ENCODE measurements at places on chromosomes 11 and 22.

- peak; percentile 2 for DNase-seq
Measured at GRCh38 chr11:34916843-34917770, 689 bp downstream of the PDHX start.

DNA sequence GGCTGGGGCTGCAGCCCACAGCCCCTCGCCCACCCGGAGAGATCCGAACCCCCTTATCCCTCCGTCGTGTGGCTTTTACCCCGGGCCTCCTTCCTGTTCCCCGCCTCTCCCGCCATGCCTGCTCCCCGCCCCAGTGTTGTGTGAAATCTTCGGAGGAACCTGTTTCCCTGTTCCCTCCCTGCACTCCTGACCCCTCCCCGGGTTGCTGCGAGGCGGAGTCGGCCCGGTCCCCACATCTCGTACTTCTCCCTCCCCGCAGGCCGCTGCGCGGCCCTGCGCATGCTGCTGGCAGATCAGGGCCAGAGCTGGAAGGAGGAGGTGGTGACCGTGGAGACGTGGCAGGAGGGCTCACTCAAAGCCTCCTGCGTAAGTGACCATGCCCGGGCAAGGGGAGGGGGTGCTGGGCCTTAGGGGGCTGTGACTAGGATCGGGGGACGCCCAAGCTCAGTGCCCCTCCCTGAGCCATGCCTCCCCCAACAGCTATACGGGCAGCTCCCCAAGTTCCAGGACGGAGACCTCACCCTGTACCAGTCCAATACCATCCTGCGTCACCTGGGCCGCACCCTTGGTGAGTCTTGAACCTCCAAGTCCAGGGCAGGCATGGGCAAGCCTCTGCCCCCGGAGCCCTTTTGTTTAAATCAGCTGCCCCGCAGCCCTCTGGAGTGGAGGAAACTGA is 731 bp downstream of the GSTP1 start:
- DNase-seq, result no peak

- DNase-seq, result no peak
Measured at GRCh38 chr22:17130199-17130598, 9.0 kb upstream of the TMEM121B start.

GRCh38 chr22:23762842-23763578 is at the start of gene C22orf15:
C22orf15 (plus strand) TSS chr22:23762990; CDS start chr22:23763307, 317 bp downstream.
- DNase-seq, result no peak

DNA sequence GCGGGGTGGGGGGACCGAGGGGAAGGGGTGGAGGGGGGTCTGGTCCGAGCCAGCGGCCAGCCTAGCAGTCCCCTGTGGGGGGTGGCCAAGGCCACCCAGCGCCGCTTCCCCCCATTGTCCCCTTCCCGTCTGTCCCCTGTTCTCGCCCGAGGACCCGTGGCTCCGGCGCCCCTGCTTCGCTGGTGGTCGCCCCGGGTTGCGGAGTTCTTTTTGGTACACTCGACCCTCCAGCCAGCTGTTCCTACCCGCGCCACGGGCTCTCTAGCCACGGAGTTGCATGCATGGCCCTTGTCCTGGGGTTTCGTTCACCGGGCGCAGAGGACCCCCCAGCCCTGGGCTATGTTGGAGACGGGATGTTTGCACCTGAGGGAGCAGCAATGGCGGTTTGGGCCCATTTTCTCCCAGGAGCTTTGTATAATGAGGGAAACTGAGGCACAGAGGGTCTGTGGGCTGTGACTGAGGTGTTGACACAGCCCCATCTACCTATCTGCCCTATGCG is 489 bp downstream of the RNF214 start:
- peak; percentile 47 for DNase-seq

GRCh38 chr11:121596195-121597155 is 143.7 kb upstream of the SORL1-AS1 start:
- no peak for DNase-seq

DNA sequence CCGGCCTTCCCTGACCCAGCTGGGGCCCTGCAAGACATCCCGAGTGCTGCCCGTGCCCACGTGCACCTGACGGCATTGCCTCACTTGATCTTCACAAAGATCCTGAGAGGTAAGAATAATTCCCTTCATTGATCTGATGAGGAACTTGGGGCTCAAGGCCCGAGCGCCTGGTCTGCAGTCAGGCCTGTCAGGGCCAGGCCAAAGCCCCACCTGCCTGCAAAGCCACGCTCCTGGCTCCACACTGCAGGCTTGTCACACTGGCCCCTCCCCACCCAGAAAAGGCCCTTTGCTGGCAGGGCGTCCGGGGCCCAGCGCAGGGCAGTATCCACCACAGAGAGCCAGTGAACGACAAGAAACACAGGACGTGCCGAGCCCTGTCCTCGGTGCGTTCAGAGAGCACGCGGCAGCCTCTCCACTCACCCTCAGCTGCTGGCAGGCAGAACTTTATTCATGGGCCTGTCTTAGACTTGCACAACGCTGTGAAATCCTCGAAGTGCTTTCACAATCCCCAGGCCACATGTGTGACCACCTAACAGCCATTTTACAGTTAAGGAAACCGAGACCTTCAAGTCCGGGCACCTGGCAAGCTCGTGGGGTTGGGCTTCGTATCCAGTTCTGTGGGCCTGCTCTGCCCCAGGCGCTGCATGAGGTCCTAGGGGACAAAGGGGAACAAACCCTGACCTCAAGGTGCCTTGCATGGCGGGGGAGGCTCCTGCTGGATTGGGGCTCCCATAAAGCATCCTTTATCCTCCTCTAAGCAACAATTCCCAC is 14.8 kb downstream of the KIAA0930 start:
- no peak for DNase-seq

GRCh38 chr22:36740716-36741115 is 35.2 kb downstream of the IFT27 start:
- no peak for DNase-seq

DNA sequence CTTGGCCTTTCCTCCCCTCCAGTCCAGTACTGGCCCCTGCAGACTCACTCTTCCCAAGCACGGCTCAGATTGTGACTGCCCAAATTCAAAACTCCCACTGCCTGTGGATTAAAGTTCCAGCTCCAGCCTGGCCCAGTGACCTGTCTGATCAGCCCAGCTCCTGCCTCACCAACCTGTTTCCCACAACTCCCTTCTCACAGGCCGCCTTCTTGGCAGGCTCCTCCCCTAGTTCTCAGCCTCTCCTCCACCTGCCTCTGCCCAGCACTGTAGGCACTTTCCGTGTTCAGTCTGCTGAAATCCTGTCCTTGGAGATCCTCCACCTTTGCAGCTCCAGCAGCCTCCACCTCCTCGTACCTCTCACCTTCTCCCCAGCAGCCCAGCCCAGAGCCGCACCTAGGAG is 68.6 kb downstream of the MICAL2 start:
- DNase-seq, result no peak

Measured in GM12892 (cell line).